Right ventricle myocardium superior (tissue), 1 donor: ENCODE measurements at places on chromosomes 12 and 14. TPM values are rescaled to one million over a fixed set of nuclear protein-coding genes. Genes with fewer than 3 reads are reported as not detected.

The TMTC1 gene
- total RNA-seq: 29.1 TPM

The ADCY4 gene
- 20.6 TPM for total RNA-seq

The BATF gene
- 0.62 TPM for total RNA-seq

The TEX22 gene
- 1.9 TPM for total RNA-seq

The ALKBH2 gene
- 7.2 TPM for total RNA-seq

The CLEC4C gene
- not detected for total RNA-seq

The CFAP54 gene
- total RNA-seq: 0.13 TPM

The ATP2A2 gene
- 3,087 TPM for total RNA-seq

The SMAGP gene
- 2.8 TPM for total RNA-seq

The WIF1 gene
- not detected for total RNA-seq

The TAS2R50 gene
- total RNA-seq: 0.22 TPM

GRCh38 chr12:117498256-117498655 is 136.8 kb upstream of the NOS1 start:
- DNase-seq: no peak

- DNase-seq: peak; percentile 44
Measured at GRCh38 chr14:105091054-105091516, 25.9 kb upstream of the GPR132 start.

DNA sequence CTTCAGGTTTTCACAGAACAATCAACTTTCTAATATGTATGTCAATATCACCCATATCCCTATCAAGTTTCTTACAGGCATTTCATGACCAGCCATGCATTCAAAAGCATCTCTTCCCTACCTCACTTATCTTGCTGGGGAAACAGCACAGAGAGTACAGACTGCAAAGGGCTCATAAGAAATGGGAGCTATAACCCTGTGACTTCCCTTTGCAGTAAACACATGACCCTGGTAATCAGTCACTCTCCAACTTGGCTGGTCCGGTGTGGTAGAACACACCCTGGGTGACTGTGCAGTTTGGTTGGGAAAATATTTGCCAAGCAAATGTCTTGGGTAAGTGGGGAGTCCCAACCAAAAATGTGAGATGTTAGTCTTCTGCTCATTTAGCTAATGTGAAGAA is 49.4 kb upstream of the TMCC3 start:
- DNase-seq: no peak

- DNase-seq: no peak
Measured at GRCh38 chr14:50741567-50741966, 73.5 kb upstream of the SAV1 start.

DNA sequence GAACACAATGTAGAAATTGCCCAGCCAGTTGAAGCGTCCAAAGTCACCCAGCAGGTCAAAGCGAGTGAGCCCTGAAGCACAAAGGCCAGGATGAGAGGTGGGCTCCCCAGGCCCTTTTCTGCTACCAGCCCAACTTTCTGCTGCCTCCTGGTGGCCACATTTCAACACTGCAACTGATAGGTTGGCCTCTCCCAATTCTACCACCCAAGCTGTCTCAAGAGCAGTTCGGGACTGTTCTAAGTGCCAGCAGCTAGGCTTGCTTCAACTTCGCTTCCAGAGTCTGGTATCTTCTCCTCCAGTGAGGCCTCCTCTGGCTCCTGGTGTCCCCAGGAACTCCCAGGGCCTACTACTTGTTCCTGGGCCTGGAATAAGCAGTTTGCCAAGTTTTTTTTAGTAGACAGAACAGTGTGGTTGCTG is 3.4 kb upstream of the DHH start:
- no peak for DNase-seq

- DNase-seq: peak; percentile 79
Measured at GRCh38 chr14:104973135-104973384, 5.1 kb downstream of the AHNAK2 start.

GRCh38 chr12:132108211-132108832 is 35.8 kb downstream of the DDX51 start:
- no peak for DNase-seq

- DNase-seq: no peak
Measured at GRCh38 chr12:111624540-111624939, 25.4 kb upstream of the ATXN2 start.

DNA sequence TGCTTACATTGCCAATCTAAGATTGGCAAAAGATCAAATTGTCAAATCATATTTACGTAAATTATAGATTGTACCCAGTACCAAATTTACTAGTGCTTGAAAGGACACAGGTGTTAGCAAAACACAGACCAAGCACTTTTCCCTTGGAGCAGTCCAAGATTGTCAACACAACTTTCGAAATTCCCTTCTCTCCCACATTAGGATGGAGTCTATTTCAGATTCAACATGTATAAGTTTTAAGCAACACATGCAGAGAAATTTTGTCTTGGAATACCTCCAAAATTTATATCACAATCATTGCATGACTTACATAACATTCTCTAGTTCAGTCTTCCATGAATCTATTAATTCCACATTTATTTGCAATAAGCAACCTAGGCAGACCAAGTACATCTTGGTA is 74.9 kb upstream of the SLCO1C1 start:
- no peak for DNase-seq

DNA sequence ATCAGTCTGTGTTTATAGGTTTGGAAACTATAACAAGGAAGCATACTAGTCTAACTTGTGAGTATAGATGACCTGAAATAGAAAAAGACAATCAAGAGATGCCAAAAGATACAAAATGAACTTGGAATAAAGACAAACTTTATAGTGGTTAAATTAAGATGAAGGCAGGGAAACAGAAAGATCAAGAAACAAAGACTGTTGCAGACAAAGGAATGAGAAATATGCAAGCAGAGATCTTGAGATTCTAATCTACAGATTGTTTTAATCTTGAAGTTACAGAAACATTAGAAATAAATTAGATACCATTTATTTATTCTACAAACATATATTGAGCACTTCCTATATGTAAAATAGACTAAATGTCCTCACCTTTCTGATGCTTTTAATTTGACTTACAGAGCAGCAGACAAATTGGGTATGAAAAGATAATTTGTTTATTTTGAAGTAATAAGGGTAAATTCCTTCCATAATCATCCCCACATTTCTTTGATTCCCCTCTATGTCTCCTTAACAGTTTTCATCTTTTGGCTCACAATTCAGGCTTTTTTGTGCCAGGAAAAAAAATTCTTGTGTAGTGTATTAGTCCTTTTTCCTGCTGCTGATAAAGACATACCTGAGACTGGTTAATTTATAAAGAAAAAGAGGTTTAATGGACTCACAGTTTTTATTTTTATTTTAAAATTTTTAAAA is 134.4 kb downstream of the KITLG start:
- no peak for DNase-seq

GRCh38 chr14:58805057-58805456 is 167.3 kb downstream of the DACT1 start:
- no peak for DNase-seq

GRCh38 chr14:101176535-101177205 is 273.1 kb upstream of the RTL1 start:
- no peak for DNase-seq

GRCh38 chr12:11601647-11602046 is 47.8 kb upstream of the ETV6 start:
- DNase-seq: no peak

GRCh38 chr14:29242755-29243754 is 476.5 kb downstream of the FOXG1 start:
- no peak for DNase-seq

GRCh38 chr12:119340578-119340977 is 6.0 kb downstream of the CCDC60 start:
- DNase-seq: no peak

DNA sequence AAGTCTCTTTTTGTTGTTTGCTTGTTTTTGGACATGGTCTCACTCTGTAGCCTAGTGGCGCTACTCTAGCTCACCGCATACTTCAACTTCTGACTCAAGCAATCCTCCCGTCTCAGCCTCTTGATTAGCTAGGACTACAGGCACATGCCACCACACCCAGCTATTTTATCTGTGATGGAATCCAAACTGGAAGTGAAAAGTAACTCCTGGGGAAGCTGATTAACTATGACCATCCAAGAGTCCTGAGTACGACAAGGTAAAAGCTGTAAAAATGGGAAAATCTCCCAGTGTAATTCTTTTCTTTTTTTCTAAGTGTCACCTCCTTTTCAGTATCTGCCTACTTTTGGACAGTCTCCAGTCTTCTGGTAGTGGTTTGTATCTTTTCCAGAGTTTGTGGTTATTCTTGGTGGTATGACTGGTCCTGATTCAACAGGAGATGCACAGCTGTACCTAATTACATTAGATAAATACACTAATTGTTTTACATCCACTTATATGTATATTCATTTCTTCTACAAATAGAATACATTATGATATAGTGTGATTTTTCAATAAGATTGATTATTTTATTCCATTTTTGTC is 97.8 kb downstream of the SLC6A15 start:
- DNase-seq: no peak

DNA sequence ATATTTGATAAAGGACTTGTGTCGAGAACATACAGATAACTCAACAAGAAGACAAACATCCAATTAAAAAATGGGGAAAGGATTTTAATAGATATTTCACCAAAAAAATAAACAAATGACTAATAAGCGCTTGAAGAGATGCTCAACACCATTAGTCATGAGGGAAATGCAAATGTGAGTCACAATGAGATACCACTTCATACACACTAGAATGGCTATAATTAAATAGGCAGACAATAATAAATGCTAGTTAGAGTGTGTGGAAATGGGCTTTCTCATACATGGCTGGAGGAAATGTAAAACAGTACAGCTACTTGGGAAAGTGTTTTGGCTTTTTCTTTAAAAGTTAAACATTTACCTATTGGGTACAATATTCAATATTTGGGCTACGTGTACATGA is 34.8 kb downstream of the DLK1 start:
- DNase-seq: no peak

DNA sequence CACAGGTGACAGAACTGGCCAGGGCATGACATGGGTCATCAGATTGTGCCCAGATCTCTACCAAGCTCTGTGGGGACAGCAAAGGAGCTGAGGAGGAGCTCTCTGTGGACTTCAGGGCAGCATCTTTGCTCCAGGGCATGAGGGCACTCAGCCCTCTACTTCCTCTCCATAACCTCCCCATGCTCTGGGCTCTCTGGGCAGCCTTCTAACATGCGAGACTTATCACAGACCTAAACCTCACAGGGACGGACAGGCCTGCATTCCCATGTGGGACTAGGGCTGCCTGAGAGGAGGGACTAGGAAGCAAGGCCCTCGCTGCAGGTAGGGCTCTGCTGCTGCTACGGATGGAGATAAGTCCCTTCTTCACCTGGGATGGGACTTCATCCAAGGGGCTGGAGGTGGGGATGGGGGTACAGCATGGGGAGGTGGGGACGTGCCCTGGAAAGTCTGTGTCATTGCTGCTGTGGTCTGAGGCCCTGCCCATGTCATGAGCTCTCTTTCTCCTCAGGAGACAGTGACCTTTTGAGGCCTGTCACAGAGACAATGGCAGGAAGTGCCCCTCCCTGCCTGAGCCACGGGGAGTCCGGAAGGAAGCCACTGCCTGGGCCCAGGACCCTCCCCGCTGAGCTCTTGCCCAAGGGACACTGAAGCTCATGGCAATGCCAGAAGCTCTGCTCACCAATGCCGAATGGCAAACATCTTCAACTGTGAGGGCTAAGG is 44.1 kb downstream of the PITPNM2 start:
- DNase-seq: peak; percentile 72
